ENCODE measurements at places on chromosomes 5 and 9. TPM values are rescaled to one million over a fixed set of nuclear protein-coding genes. Genes with fewer than 3 reads are reported as not detected.
A peak's percentile ranks its signal among the peaks of the same experiment; 100 is the strongest.

Gene DRD1
- total RNA-seq = 0.08 TPM

- no peak for DNase-seq
Measured at GRCh38 chr5:119445544-119445943, 6.8 kb upstream of the HSD17B4 start.

DNA sequence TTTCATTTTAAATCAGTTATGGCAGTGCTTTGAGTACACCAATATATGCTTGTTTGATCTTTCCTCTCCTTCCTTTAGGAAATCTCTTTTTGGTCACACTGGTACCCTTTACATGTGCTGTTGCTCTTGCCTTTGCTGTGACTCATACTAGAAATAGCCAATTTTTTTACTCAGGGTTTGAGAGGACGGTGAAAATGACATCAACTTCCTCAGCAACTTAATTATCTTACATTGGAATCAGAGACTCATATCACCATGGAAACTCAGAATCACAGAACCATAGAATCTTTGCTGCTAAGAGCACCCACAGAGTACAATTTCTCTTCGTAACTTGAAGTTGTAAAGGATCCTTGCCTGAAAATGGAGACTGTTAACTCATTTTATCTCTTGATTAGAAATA, 13.8 kb upstream of the ZNF300 start:
- no peak for DNase-seq

GRCh38 chr5:57422993-57423392, 59.6 kb downstream of the ACTBL2 start:
- peak; percentile 82 for DNase-seq

Gene ARID3C
- total RNA-seq = 0.37 TPM
